Uterus (tissue), 4 donors: ENCODE measurements at places on chromosomes 6 and 20. TPM values are rescaled to one million over a fixed set of nuclear protein-coding genes. Genes with fewer than 3 reads are reported as not detected.

The MCHR2 gene
- not detected for total RNA-seq

The GNRH2 gene
- total RNA-seq, result 2.3 TPM

GRCh38 chr6:123896869-123897268 lies 93.2 kb downstream of the NKAIN2 start:
- H3K4me3 ChIP-seq, result no peak overlapping the region
- no peak for DNase-seq
- H3K4me1 ChIP-seq, result no peaks in the 10 kb centered on the region
- no peak overlapping the region for H3K27ac ChIP-seq

The CGAS gene
- 10.9 TPM for total RNA-seq

The CST5 gene
- not detected for total RNA-seq

The SIRPA gene
- 28.5 TPM for total RNA-seq

DNA sequence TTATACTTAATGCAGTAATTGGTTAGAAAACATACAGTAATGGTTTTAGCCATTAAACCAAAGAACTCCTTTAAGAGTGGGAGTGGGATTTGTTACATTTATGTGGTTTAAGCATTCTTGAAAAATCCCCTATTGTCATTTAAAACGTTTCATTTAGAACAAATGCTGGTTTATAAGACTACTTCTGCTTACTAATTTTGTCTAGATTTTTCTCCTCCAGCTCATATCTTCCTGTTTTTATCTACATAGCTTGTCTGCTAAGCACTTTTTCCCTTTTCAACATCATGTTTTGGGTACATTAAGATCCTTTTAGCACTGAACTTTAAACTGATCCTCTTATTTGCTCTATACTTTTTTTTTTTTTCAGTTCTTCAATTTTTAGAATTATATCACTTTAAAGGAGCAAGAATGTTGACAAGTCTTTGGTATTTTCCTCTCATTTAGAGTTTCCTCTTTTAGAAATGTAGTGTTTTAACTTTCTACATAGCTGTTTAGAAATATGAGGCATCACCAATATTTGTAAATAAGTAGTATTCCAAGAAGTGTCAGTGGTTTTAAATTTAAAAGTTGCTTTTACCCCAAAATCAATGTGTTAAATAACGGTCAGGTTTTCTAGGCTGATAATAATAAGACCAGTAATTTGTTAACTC lies 80.9 kb downstream of the SESN1 start:
- H3K4me1 ChIP-seq, result no peaks in the 10 kb centered on the region
- DNase-seq, result no peak
- no peaks in the 10 kb centered on the region for H3K36me3 ChIP-seq
- H3K27ac ChIP-seq, result peak overlapping the region; percentile 65

DNA sequence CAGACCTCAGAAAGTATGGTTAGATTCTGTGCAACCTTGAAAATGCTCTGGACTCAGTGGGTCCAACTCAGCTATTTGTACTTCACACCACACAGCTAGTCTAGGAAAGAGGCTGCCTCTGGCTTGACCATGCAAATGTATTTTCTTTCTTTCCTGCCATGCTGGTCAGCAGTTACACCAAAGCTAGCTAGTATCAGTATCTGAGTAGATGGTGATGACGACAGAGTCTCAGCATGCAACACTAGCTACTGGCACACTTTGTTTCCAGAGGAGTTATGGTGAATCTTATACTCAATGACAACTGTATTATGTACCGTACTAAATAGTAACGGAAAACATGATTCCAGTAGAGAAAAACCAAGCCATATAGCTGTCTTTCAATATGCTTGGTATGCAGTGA lies 96.6 kb upstream of the POPDC3 start:
- H3K4me1 ChIP-seq, result no peaks in the 10 kb centered on the region
- H3K36me3 ChIP-seq, result no peaks in the 10 kb centered on the region
- H3K27ac ChIP-seq, result no peak overlapping the region

The FERMT1 gene
- 7.6 TPM for total RNA-seq

DNA sequence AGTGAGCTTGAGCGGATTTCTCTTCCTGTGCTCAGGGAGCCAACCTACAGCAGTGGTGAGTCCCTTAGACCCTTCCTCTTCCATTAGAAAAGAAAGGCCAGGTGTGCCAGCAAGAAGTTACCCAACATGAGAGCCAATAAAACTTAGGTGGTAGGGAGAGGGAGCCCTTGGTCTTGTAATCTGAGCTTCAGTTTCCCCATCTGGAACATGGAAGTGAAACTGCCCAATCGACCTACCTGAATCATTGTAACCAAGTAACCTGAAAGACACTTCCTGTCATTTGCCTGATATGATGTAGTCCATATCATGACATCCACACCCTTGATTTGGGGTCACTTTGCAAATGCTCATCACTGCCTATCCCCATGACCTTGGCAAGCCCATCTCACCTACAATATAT lies 66.4 kb downstream of the MDGA1 start:
- no peak for DNase-seq
- H3K4me3 ChIP-seq, result no peak overlapping the region
- H3K36me3 ChIP-seq, result no peaks in the 10 kb centered on the region
- H3K4me1 ChIP-seq, result no peaks in the 10 kb centered on the region

DNA sequence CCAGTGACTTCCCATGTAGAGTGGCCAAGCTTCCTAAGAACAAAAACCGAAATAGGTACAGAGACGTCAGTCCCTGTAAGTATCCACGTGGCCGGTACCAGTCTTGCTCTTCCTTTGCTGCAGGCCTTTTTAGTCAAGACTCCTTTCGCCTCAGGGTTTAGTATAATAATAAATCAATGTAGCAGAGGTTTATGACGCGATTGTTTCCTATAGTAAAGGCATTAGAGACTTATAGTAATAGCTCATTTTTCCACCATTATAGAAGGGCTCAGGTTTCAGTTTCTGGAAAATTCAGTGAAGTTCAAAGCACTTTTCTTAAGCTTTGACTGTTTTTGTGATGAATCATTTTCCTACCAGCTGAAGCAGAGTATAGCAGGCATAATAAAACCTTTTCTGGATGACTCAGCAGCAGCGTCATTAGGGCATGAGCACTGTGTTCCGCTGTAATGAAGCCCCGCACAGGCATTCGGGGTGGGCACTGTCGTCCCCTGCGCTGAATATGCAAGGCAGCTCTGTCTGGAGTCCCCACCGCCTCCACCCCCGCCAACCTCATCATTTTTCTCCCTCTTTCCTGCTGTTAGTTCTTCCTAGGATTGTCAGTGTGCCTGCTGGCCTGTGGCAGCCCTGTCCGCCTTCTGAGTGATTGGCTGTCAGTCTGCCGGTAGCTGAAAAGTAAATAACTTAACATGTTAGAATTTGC lies 51.3 kb downstream of the PTPN1 start:
- DNase-seq, result no peak
- H3K36me3 ChIP-seq, result no peaks in the 10 kb centered on the region
- H3K4me1 ChIP-seq, result no peaks in the 10 kb centered on the region
- peak overlapping the region; percentile 69 for H3K27ac ChIP-seq
- H3K4me3 ChIP-seq, result no peak overlapping the region

DNA sequence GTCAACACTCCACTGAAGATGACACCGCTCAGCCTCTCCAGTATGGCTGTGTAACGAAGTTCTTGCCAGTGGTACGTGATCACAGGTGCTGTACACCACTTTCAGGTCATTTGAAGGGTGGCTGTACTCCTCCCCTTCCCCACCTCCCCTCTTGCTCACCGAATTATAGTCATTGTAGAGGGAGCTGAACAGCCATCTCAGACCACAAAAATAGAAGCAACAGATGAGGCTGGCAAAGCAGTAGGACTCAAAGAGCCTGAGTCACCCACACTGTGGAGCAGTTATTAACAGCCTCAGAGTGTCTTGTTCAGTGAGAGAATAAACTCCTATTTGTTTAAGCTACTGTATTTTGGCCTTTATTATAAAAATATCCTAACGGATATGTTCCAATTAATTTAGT lies 192.5 kb upstream of the MCHR2 start:
- no peaks in the 10 kb centered on the region for H3K27me3 ChIP-seq
- no peak overlapping the region for H3K4me3 ChIP-seq
- H3K4me1 ChIP-seq, result no peaks in the 10 kb centered on the region
- H3K27ac ChIP-seq, result no peak overlapping the region
- no peaks in the 10 kb centered on the region for H3K36me3 ChIP-seq

The CPXM1 gene
- 154 TPM for total RNA-seq

DNA sequence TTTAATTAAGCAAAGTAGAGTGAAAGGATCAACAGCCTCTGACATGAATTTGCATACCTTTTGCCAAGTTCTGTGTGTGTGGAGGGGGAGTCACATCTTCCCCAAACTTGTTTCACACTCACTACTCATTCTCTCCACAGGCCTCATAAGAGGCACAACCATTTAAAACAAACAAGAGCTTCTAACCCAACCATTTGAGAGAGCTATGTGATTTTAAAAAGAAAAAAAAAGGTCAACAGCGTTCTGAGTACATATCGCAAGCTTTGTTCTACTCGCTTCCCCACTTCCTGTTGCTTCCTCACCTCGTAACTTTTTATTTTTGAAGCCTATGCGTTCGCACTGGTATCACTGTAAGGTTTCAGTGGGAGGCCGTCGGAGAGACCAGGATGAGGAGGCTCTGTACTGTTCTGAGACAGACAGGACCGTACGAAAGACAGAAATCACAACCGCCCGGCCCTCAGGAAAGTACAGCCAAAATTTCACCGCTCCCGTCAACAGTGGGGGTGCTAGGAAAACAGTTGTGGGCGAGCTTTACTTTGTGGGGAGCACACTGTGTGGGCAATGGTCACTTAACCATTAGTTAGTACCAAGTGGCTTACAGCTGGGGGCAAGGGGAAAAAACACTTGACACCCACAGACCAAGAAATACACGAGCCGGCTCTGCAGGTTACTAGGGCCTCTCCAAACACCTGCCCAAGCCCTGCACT lies 61.3 kb downstream of the TRERF1 start:
- H3K4me1 ChIP-seq, result no peaks in the 10 kb centered on the region
- no peaks in the 10 kb centered on the region for H3K36me3 ChIP-seq
- H3K27me3 ChIP-seq, result no peaks in the 10 kb centered on the region

DNA sequence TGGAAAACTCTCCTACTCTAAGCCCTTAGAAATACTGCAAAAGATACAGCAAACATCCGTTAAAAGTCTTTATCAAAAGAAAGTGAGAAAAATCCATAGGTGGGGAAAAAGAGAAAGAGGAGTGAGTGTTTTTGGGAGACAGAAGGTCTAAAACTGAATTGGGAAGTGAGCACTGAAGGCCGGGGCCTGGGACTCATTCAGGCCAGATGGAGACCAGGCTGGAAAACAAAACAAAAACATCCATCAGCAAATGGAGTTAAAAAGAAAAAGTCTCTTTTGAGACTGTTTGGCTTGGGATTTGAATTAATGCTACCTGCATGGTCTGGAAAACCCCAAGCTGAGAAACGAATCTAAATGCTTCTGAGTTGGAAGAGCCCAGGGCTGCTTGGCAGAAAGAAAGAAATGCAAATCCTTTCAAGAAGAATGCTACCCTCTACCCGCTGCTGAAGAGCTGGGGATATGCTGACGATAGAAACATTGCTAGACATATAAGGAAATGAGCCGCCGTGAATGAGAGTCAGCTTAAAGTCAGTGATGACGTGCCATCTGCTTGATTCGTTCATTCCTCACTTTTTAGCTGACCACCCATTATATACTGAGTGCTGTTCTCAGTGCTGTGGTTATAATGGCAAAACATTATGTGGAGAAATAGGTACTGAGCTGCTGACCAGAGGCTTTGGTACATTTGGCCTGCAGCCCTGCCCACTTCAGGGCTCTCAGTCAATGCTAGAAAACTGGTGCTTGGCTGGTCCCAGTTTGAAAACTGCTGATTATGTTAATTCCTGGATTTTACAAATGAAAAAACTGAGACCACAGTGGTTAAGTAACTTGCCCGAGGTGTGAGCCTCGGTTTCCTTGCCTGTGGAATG lies 28.0 kb upstream of the TULP4 start:
- peak overlapping the region; percentile 74 for H3K27ac ChIP-seq
- H3K4me1 ChIP-seq, result peaks cover 14% of the 10 kb centered on the region
- no peak overlapping the region for H3K4me3 ChIP-seq
- DNase-seq, result no peak
- H3K36me3 ChIP-seq, result no peaks in the 10 kb centered on the region

DNA sequence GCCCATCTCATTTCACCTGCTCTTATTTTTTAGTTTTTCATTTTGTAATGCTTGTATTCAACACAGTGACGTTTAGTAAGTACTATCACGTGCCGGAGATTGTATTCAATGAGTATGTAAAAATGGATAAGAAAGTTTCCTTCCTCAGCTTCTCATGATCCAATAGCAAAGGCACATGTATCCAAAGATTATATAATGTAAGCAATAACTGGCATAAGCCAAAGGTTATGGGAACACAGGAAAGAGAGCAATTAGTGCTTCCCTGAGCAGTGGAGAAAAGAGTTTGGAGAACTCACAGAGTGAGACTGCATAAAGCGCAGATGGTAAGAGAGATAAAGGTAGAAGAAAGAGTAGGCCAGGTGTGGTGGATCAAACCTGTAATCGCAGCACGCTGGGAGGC lies 21.8 kb upstream of the LTV1 start:
- H3K4me3 ChIP-seq, result no peak overlapping the region
- H3K27me3 ChIP-seq, result no peaks in the 10 kb centered on the region
- no peaks in the 10 kb centered on the region for H3K4me1 ChIP-seq
- DNase-seq, result no peak
- H3K27ac ChIP-seq, result no peak overlapping the region
- H3K36me3 ChIP-seq, result no peaks in the 10 kb centered on the region

The TULP1 gene
- total RNA-seq, result 2.1 TPM

GRCh38 chr6:7691675-7692452 lies 34.0 kb upstream of the BMP6 start:
- H3K27ac ChIP-seq, result no peak overlapping the region
- H3K4me1 ChIP-seq, result no peaks in the 10 kb centered on the region
- no peaks in the 10 kb centered on the region for H3K36me3 ChIP-seq
- no peak for DNase-seq
- no peaks in the 10 kb centered on the region for H3K27me3 ChIP-seq

The PCSK2 gene
- 1.6 TPM for total RNA-seq

GRCh38 chr6:69801225-69801624 lies 4.4 kb upstream of the LMBRD1 start:
- H3K27ac ChIP-seq, result no peak overlapping the region
- H3K36me3 ChIP-seq, result no peaks in the 10 kb centered on the region
- no peak overlapping the region for H3K4me3 ChIP-seq
- DNase-seq, result no peak
- no peaks in the 10 kb centered on the region for H3K4me1 ChIP-seq
- H3K27me3 ChIP-seq, result no peaks in the 10 kb centered on the region

The ESF1 gene
- 17.5 TPM for total RNA-seq

The POM121L2 gene
- not detected for total RNA-seq

GRCh38 chr20:2663364-2663886 lies 591 bp downstream of the IDH3B start:
- peak overlapping the region; percentile 67 for H3K4me3 ChIP-seq
- DNase-seq, result no peak
- no peaks in the 10 kb centered on the region for H3K27me3 ChIP-seq
- no peaks in the 10 kb centered on the region for H3K4me1 ChIP-seq
- peak overlapping the region; percentile 81 for H3K27ac ChIP-seq
- no peaks in the 10 kb centered on the region for H3K36me3 ChIP-seq

DNA sequence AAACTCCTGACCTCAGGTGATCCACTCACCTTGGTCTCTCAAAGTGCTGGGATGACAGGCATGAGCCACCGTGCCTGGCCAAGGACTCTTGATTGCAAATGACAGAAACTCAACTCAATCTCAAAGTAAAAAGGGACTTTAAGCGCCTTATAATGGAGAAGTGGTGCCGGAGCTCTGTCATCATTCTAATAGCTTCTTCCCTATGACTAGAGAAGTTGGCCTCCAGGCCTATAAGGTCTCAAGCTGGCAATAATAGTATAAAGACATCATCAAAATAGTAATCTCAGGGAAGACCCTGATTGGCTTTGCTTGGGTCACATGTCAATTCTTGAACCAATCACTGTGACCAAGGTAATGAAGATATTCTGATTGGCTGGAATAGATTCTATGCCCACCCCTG lies 8.5 kb upstream of the KIAA1755 start:
- H3K4me3 ChIP-seq, result no peak overlapping the region
- H3K36me3 ChIP-seq, result no peaks in the 10 kb centered on the region
- H3K27ac ChIP-seq, result no peak overlapping the region
- H3K4me1 ChIP-seq, result no peaks in the 10 kb centered on the region
